Omental fat pad (tissue), 4 donors: ENCODE measurements at places on chromosomes 3 and 15. TPM values are rescaled to one million over a fixed set of nuclear protein-coding genes. Genes with fewer than 3 reads are reported as not detected.

CPNE9 gene
- not detected for total RNA-seq

BRPF1 gene
- 35.7 TPM for total RNA-seq

ARL8B gene
- total RNA-seq: 48.9 TPM

IL17RD gene
- 6.8 TPM for total RNA-seq

XYLB gene
- 2.9 TPM for total RNA-seq

ELL3 gene
- total RNA-seq: 7.1 TPM

GRCh38 chr15:31339558-31339895 lies 12.9 kb downstream of the KLF13 start:
- no peak for DNase-seq

GRCh38 chr3:122890720-122891220 lies 95.9 kb downstream of the SLC49A4 start:
- DNase-seq: no peak

DNA sequence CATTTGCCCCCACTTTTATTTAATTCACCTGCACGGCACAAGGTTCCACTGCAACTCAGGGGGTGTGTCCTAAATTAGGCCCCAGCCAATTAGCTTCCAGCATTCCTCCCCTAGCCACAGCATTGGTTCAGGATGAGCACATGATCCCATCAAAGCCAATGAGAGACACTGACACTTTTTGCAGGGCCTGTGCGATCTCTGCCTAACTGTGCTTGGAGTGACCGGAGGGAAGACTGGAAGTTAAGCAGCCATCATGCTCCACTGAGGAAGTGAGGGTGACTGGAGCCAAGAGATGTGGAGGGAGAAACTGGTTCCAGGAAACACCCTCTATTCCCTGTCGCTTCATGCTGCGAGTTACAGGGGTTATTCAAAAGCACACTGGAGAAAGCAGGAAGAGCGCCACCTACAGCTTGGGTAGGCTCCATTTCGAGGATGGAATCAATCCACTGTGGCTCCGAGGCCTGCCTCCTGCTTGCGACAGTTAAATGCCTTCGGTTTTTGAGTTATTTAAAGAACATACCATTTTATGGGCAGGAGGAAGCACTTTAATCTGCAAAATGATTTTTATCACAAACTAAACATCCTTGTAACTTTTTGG lies 122.2 kb upstream of the WNT5A start:
- DNase-seq: no peak

- no peak for DNase-seq
Measured at GRCh38 chr15:49101536-49101935, 53.9 kb downstream of the COPS2 start.

DNA sequence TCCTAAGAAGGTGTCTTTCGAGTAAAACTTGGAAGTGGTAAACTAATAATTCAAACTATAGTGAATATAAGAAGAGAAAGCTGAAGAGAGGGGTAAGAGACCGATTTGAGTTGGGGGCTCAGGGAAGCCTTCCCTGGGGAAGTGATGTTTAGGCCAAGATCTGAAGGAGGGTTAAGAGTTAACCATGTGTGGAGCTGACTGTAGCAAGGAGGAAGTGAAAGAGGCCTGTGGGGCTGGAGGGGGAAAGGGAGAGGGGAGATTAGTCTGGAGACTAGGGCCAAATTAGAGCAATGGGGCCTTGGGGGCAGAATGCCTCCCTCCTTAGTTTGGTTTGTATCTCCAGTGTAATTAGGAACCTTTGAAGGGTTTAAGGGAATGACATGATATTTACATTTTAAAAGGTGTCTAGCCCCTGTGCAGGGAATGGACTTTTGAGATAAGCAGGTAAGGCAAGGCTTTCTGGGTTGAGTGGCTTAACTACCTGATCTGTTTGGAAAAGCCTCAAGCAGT lies 2.2 kb downstream of the ZNF592 start:
- no peak for DNase-seq

DNA sequence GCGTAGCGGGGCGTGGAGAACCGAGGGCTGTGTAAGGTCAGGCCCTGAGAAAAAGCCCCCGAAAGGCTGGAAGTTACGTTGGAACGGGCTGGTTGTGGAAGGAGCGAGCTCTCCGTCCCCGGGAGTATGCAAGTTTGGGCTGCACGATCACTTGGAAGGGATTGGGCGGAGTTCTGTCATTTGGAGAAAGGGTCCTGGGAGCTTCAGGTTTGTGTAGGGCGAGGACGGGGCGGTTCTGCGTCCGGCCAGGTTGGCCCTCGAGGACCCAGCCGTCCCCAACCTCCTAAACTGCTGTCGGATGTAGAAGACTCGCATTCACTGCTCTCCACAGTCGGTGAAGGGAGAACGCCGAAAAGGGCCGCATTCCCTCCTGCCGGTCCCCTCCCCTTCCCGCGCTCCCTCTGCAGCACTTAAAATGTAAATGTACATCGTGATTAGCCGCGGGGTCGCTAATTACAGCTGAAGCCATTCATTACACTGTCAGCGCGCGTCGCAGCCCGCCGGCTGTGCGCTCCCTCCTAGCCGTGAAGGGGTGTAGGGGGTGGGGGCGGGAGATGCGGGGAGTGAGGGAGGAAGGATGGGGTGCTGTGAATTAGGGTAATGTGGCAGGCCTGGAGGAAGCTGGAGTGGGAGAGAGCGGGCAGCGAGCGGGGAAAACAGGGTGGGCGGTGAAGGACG lies 2.5 kb upstream of the RPP25 start:
- DNase-seq: no peak

- peak; percentile 38 for DNase-seq
Measured at GRCh38 chr3:112734736-112735350, 93.9 kb upstream of the CCDC80 start.

GRCh38 chr15:71678191-71678590 lies 132.2 kb upstream of the NR2E3 start:
- DNase-seq: no peak
